Activated CD4-positive, alpha-beta T cell treated with anti-CD3 and anti-CD28 coated beads, Interleukin-2, amount 50 U/mL, for 1 hour (primary cell): ENCODE measurements at places on chromosomes 13 and 19.
A peak's percentile ranks its signal among the peaks of the same experiment; 100 is the strongest.

DNA sequence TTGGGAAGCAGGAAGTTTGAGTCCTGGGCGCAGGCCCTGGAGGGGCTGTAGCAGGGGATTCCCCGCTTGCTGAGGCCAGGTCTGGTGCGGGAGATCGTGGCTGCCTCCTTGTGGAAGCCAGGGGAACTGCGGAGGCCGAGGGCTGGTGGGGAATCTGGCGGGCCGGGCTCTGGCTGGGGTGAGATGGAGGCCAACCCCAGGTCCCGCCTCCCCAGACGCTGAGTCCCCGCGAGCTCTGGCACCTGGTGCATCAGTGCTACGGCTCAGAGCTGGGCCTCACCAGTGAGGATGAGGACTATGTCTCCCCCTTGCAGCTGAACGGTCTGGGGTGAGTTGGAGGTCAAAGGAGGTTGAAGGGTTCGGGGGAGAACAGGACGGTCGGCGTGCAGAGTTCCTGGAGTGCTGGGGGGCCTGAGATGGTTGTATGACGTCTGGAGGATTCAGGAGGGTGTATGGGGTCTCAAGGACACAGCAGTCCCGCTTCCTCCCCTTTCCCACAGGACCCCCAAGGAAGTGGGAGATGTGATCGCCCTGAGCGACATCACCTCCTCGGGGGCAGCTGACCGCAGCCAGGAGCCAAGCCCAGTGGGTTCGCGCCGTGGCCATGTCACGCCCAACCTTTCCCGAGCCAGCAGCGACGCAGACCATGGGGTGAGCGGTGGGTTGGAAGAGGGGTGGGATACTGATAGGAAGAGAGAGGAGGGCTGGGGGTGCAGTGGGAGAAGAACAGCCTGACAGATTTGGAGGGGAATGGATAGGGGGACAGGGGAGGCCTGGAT lies 13.1 kb downstream of the GRAMD1A start:
- DNase-seq: peak; percentile 86

- no peak for DNase-seq
Measured at GRCh38 chr19:5345895-5346386, 5.3 kb upstream of the PTPRS start.

GRCh38 chr13:79736356-79736755 lies 255.4 kb downstream of the NDFIP2 start:
- DNase-seq: no peak

- no peak for DNase-seq
Measured at GRCh38 chr13:110759710-110760109, 46.2 kb downstream of the ING1 start.

DNA sequence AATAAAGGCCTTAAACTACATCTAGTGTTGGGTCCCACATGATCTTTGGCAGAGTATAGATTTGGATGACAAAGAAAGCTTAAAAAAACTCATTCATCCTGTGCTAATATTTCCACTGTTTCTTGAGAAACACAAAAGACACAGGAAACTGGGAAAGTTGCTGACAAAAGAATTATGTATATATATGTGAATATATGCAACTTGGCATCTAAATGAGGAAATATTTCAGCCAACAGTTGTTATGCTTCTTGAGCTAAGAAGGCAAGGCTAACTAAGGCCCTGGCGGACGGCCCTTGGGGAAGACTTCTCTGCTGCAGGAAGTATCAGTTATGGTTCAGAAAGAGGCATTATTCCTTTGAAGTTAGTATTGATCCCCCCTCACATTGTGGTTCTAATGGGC lies 491.8 kb downstream of the DIAPH3 start:
- DNase-seq: no peak

DNA sequence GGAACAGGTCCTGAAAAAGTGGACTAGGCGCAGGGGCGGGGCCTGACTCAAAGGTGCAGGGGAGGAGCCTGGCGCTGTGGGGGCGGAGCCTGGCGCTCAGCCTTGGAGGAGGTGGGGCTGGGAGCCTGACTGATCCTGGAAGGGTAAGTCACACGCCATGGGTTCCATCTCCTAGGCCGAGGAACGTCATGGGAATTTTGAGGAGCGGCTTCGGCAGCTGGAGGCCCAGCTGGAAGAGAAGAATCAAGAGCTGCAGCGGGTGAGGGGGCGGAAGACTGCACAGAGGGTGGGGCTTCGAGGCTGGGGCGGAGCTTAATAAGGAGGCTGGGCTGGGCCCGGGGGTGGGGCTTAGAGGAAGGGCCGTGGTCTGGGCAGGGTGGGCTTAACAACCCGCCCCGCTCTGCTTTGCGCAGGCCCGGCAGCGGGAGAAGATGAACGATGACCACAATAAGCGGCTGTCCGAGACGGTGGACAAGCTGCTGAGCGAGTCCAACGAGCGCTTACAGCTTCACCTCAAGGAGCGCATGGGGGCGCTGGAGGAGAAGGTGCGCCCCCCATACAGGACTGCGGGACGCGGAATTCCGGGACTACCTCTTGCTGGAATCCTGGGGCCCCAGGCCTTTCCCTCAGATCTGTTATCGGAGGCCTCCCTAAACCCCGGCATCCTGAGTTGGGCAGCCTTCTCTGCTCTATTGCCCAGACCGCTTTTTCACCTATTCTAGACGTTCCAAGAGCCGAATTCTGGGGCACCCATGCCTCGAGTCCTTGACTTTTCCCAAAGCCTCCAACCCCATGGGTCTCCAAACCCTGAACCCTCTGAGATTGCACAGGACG lies 14.5 kb downstream of the PPFIA3 start:
- peak; percentile 53 for DNase-seq

- no peak for DNase-seq
Measured at GRCh38 chr13:107124129-107124718, 556.3 kb upstream of the ARGLU1 start.

DNA sequence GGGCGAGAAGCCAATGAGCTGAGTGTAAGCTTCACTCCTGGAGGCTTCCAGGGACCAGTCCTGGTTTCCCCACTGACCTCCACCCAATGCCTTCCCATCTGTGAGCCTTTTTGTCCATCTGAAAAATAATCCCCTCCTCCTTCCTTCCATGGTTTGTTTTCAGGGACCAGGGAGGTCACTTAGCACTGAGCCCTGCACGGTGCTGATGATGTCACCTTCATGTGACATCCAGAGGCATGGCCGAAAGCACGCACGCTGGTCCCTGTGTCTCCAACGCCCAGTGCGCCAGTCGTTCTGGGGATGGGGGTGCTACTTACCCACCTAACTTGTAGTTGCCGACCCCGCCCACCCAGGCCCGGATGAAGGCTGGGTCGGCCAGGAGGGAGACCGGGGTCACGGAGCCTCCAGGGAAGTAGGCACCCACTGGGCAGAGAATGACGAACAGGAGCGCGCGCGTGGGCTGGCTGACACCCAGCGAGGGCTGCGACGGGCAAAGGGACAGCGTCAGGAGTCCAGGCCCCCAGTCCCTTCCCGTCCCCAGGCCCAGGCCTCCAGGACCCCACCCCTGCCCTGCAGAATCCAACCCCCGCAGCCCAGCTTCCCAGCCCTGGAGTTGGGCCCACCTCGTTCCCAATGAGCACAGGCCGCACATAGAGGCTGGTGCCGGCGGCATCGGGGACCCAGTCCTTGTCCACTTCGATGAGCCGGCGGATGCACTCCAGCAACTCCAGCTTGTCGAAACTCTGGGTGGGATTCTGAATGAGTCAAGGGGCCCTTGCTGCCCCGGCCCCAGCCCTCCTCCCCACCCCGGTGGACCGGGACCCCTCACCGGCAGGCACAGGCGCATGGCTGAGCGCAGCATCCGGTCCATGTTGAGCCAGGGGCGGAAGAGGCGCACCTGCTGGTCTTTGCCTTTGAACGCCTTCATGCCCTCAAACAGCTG lies 11.2 kb downstream of the BCAT2 start:
- no peak for DNase-seq

DNA sequence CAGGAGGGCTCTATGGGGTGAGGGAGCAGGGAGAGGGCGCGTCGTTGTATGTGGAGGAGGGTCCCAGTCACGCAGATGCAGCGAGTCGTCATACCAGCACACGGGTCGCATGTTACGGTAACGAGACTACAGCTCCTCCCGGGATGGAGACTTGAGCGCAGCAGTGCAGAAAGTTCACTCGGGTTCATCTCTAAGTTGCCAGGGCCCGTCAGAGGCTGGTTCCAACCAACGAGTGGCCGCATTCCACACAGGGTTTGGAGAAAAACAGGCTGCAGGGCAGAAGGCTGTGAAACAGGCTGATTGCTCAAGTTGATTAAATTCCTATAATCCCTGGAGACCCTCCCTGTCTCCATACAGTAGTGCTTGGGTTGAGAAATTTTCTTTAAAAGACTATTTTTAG lies 21.9 kb upstream of the TTYH1 start:
- DNase-seq: no peak

DNA sequence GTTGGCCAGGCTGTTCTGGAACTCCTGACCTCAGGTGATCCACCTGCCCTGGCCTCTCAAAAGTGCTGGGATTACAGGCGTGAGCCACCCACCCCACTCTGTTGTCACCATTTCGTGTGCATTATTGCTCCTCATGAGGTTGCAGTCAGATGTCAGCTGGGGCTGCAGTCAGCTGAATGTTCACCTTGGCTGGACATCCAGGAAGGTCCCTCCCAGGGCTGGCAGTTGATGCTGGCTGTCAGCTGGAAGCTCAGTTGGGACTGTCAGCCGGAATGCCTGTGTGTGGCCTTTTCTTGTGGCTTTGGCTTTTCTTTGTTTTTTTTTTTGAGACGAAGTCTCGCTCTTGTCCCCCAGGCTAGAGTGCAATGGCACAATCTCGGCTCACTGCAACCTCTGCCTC lies 6.6 kb downstream of the MEGF8 start:
- DNase-seq: no peak

DNA sequence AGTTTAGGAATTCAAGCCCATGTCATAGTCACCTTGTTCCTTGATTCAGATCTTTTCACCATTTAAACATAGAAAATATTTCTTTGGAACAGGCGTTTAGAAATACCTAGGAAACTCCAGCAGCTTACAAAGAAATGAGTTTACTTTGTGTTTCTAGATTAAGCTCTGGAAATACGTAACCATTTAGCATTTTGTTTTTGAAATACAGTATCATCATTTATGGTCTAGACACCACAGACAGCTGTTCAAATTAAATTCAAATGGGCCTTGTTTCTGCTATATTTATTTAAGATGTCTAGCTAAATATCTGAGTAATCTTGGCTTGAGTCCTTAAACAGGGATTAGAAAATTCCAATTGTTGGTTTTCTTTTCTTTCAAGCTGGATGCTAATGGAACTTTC lies 228.5 kb downstream of the NDFIP2 start:
- DNase-seq: no peak

DNA sequence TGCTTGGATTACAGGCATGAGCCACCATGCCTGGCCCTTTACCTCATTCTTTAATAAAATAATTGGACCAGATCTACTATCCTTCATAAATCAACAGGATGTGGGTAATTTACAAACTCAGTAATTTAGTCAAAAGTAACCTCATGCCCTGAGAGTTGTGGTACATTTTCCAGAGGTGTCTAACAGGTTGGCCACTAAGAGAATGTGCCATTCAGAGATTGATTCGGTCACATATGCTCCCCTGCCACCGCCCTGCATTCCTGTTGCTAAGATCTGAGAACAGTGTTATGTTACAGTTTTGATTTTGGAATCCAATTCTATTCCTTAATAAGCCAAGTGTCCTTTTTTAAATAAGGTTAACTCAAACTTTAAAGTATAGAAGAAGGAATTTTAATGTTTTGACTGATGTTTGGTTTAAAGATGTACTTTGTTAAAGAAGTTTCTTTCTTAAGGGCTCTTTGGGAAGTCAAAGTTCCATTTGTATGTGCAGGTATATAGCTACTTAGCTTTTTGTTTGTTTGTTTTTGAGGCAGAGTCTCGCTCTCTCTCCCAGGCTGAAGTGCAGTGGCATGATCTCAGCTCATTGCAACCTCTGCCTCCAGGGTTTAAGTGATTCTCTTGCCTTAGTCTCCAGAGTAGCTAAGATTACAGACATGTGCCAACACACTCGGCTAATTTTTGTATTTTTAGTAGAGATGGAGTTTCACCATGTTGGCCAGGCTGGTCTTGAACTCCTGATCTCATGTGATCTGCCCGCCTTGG lies 29.2 kb downstream of the PHF11 start:
- DNase-seq: no peak

DNA sequence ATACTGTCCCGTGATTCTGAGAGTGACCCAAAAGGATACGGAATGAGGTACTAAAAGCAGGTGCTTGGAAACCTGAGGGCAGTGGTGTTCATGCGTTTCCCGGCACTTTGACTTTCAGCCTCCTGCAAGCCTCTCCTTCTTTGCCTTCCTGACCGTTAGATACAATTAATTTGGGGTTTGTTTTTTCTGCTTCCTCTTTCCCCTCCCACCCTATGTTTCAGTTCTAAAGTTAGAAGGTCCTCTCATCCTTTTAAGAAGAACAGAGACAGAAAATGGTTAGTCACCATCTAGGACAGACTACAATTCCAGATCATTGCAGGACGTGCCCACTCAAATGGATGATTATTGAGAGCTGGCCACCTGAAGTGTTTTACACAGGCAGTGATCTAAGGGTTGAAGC lies 1.8 kb upstream of the LILRB4 start:
- DNase-seq: no peak

GRCh38 chr19:43575955-43576878 lies 616 bp downstream of the PINLYP start:
- no peak for DNase-seq

DNA sequence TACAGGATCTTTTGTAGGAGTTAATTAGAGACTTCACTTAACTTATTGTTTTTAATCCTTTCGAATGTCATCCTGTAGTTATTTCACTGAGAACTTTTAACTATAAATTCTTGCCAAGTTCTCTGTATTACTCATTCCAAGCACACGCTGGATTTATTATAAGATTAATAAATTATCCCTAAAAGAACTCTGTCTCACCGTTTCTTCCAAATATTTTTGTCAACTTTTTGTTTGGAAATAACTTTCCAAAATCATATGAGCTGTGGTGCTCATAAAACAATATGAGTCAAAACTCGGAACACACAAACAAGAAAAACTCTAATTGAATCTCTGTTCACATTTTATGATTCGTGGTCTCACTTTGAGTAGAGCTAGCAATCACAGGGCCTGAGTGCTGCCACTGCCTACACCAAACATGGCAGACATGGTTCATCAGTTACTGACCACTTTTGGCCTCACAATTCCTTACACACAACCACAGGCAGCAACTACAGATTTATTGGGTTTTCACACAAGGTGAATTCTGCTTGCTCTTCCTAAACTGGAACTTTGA lies 412.0 kb downstream of the FGF14 start:
- no peak for DNase-seq

DNA sequence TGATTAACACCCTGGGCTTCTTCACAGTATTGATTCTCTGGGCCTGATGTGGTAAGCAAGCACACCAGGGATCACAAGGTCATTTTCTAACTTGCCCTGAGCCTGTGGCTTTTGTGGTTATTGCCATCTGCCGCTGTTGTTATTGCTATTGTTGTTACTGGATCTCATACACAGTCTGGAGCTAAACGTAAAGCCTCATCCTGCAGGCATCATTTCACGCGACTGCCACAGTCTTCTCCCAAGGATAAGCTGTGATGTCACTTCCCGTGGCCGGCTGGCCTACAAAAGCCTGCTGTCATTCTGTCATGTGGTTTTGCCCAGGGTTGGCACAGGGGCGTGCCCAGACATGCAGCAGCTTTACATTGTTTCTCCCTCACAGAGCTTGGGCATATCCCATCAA lies 154.0 kb upstream of the GPR12 start:
- peak; percentile 6 for DNase-seq
